ENCODE measurements at places on chromosomes 3 and 15.

DNA sequence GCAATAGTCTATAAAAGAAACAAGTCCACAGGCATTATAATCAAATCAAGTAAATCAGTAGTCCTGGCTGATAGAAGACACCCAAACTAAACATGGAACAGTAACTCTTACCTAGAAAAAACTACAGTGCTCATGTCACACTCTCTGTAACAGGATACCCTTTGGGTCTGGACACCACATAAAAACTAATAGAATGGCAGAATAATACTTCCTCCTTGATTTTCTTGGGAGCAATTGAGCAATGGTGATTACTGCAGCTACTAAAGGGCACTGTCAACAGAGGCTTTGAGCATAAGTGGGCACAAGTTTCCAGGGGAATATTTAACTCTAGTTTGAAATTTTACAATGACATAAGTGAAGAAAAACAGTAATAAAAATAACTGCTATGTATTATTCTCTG lies 59.5 kb downstream of the GLB1 start:
- no peak for DNase-seq

- no peak for DNase-seq
Observed at GRCh38 chr15:37794947-37795346, 139.5 kb upstream of the TMCO5A start.

GRCh38 chr15:20340931-20341661 lies 200.5 kb downstream of the GOLGA6L6 start:
- DNase-seq, result no peak

- no peak for DNase-seq
Observed at GRCh38 chr3:23657647-23658046, 148.1 kb upstream of the UBE2E1 start.

GRCh38 chr15:57821826-57822225 lies 115.3 kb downstream of the POLR2M start:
- DNase-seq, result no peak

- DNase-seq, result peak; percentile 72
Observed at GRCh38 chr3:183895296-183895695, 10.6 kb upstream of the PARL start.

- DNase-seq, result no peak
Observed at GRCh38 chr3:10510086-10510742, 4.8 kb upstream of the ATP2B2 start.

- DNase-seq, result no peak
Observed at GRCh38 chr15:74845208-74845568, 2.2 kb upstream of the ULK3 start.

- peak; percentile 65 for DNase-seq
Observed at GRCh38 chr3:16509721-16510619, 3.5 kb downstream of the RFTN1 start.

GRCh38 chr3:62622553-62623174 lies 249.3 kb upstream of the FEZF2 start:
- DNase-seq, result peak; percentile 66

DNA sequence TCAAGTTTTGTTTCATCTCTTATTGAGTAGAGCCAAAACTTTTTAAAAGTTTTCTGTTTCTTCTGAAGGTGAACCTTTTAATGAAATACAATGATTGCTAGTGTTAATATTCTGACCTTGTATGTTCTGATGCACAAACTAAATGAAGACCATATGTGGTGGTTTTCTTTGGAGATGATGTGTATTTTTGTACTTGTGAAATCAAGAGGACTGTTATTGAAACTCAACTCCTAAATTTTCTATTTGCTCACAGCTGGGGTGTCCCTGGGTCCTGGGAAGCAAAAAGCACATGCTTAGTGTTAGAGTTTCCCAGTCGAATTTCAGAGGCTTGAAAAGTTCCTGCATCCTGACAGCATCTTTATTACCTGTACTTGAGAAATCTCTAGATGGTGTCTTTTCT lies 1185.8 kb upstream of the ALCAM start:
- no peak for DNase-seq

GRCh38 chr15:39157882-39158281 lies 423.0 kb upstream of the THBS1 start:
- no peak for DNase-seq

DNA sequence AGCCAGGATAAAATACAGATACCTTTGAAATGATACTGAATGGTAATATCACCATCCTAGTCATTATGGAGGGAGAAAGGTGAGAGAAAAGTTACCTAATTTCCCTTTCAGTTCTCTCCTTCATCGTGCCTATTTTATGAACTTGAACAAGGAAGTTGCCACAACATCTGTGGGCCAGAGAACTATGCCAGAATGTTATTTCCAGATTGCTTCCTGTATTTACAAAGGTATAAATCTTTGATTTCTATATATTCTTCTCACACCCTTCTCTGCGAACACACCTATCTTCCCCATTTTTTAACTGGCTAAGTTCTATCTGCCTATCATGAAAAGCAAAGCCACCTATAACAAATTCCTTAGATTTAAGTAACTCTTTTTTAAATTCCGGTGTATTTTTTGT lies 163.6 kb upstream of the GRM7 start:
- DNase-seq, result no peak

DNA sequence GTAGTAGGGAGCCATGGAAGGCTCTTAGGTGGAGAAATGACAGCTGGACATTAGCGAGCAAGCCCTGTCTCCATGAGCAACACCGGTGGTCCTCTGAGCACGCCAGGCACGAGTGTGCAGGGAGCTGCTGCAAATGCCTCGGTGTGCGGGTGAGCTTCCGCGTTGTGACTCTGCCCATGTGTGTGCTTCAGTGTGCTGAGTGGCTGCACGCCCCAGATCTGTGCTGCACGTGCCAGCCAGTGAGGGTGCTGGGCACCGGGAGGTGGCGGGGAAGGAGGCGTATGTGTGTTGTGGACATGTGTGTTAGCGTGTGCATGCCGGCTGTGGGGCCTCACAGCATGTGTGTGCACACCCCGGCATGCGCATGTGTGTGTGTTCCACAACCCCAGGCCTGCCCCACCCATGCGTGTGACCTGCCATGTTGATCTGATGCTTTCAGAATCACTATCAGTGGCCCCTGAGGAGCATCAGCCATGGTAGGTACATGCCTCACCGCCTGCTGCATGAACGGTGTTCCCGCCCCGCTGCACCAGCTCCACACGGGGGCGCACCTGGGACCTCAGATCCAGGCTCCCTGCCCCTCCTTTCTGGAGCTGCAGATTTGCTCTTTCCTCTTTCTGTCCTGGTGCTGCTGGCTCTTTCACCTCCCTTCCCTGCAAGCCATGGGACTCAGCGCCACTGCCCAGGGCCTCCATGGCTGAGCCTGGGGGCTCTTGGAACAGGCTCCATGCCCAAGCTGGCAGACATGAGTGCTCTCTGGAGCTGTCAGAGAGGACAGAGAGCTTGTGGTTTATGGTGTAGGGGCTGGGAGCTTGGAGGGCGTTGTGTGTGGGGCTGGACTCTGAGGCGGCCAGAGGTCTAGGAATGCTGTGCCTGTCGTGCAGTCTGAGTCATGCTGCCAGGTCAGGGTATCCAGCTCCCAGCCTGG lies 169.4 kb downstream of the TBC1D2B start:
- peak; percentile 77 for DNase-seq

DNA sequence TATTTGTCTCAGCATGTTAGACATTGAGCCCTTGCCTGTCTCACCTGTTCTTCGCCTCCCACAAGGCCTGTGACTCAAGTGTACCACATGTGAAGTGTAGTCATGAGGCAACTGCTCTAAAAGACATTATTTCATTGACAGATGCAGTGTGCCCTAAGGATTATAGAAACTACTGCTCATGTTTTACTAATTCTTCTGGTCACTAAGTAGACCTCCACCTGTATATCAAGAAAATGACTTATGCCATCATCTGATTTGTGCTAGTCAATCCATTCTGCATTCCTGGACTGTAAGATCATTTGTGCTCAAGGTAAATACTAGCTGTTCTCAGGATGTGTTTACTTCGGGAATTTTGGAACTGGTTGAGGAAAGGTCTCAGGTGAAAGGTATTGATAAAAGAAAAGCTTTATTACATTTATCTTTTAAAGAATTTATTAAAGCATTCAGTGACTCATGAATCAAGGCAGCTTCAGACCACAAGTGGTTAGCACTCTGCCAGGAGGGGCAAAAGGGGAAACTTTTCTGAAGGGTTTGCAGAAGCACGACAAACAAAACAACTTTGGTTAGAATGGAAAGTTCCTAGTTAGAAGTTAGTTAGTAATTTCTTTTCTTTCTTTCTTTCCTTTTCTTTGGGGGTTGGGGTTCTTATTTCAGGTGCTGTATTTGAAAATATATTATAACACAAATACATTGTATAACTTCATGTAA lies 465.3 kb upstream of the CBLB start:
- no peak for DNase-seq

DNA sequence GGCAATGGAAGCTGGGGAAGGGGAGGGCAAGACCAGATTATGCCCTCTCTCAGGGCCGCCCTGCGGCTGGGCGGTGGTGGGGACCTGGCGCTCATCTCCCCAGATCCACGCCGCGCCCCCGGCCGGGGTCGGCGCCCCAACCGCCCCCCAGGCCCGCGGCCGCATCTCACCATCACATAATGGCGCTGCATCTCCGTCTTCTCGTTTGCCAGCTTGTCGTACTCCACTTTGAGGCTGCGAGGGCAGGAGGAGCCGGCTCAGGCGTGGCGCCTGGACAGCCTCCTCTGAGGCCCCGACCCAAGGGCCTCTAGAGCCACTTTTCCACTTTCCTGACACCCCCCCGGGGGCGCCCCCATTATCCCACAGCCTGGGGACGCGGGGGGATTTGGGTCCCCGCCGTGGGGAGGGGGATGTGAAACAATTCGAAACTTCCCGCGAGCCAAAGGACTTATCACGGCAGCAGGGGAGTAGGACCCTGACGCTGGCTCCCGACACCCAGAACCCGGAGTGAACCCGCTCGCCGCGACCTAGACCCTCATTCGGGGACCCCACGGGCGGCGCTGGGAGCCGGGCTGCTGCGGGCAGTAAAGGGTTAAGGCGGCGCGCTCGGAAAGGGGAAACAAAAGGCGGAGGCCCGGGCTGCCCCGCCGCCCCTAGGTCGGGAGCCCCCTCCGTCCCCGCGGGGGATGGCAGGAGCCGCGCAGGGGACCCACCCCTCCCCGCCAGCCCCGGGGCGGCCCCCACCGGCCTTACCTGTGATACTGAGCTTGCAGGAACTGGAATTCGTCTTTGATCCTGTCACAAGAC lies 2.1 kb downstream of the TLE3 start:
- peak; percentile 83 for DNase-seq

DNA sequence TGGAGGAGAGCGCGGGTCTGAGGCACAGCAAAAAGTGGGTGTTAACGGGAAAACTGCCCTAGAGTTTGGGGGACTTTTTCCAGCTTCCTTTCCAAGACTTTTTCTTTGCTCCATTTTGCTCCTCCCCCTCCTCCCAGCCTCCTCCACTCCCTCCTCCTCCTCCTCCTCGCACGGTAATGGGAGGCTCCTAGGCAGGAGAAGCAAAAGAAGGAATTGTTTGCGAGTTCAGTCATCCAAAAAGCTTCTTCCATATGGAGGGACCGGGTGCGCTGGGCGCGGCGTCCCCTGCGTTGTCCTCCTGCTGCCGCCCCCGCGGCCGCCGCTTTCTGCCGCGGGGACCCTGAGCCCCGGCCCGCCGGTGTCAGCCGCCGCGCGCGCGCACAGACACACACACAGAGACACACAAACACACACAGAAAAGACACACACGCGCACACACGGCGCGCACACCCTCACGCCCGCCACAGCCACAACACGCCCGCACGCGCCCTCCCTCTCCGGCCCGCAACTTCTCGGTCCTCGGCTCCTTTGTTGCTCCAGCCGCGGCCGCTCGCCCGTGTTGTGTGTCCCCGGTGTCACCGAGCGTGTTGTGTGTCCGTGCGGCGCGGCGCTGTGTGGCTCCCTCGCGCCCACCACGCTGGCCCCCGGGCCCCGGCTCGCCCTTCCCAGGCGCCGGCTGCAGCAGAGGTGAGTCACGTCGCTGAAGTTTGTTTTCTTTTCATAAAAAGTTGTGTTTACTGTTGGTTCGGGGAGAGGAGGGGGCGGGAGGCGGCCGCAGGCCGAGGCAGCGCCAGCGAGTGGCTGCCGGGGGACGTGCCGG lies at the start of gene BOC:
BOC (plus strand) TSS at position 228 of the 820 bp plus-strand sequence. CDS start 38,246 bp downstream, outside the sequence.
- no peak for DNase-seq

DNA sequence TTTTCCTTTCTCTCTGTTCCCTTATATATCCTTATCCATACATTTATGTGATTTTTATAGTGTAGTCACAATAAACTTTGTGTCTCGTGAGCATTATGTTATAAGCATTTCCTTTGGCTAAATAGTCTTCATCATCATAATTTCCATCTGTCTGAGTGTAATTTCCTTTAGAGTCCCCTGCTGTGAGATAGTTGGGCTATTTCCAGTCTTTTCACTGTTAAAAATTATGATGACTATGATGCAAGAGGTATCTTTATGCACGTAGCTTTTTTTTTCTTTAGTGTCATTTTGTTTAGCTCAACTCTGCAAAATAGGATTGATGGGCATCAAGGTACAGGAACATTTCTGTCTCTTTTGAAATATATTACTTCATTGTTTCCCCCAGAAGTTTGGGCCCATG lies 26.9 kb upstream of the CA12 start:
- no peak for DNase-seq

- no peak for DNase-seq
Observed at GRCh38 chr3:159856590-159857104, 132.0 kb upstream of the IL12A start.

- DNase-seq, result no peak
Observed at GRCh38 chr3:187783098-187783497, 37.8 kb upstream of the BCL6 start.

DNA sequence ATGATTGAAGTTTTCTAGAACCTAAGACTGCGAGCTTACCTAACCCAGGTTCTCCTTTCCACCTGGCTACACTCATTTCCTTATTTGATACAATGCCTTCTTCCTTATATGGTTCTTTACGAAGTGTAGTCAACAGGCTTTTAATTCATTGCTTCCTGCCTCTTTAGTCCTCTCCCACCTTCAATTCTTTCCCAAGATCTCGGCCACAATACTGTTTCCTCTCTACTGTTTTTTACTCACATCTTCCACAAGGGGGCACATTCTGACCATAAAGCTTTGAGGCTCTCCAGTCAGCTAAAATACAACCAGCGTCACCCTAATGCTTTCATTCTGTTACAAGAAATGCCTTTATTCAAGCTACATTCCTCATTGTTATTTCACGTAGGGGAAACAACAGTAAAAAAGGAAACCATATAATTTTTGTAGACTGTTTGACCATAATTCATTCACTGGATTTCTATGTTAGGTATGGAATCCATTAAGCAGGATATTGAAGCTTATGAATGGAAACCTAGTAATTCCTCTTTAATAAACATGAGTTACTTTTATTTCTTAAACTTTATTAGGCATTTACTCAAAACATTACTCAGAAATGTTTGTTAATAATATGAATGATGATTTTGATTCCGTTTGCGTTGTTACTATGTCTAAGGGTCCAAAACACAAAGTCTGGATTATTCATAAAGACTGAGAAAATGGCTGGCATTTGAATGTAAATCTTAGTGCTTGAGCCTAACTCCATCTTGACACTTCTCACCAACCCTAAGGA lies 29.5 kb upstream of the VEPH1 start:
- peak; percentile 57 for DNase-seq

DNA sequence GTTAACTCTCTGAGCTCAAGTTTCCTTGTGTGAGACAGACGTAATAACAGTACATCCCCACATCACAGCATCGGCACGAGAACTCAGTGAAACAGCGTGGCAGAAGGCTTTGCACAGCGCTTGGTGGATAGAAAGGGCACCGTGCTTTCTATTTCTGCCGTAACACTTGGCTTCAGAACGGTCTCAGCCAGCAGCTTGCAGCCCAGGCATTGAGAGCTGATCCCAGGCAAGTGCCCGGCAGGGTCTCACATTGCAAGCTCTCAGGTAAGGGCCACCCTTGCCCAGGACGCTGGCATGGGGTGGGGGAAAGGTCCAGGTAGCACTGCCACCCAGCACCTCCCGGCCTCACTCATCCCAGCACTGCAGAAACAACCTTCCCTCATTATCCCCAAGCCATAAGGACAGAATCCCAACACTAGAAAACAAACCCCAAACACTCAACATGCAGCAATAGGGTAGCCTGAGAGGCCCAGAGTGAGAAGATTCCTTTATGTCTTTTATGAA lies 70.5 kb upstream of the ITGA11 start:
- DNase-seq, result no peak
